ENCODE measurements at places on chromosomes 1 and 21.

- no peak for DNase-seq
Observed at GRCh38 chr1:46157916-46158311, 17.0 kb upstream of the TSPAN1 start.

DNA sequence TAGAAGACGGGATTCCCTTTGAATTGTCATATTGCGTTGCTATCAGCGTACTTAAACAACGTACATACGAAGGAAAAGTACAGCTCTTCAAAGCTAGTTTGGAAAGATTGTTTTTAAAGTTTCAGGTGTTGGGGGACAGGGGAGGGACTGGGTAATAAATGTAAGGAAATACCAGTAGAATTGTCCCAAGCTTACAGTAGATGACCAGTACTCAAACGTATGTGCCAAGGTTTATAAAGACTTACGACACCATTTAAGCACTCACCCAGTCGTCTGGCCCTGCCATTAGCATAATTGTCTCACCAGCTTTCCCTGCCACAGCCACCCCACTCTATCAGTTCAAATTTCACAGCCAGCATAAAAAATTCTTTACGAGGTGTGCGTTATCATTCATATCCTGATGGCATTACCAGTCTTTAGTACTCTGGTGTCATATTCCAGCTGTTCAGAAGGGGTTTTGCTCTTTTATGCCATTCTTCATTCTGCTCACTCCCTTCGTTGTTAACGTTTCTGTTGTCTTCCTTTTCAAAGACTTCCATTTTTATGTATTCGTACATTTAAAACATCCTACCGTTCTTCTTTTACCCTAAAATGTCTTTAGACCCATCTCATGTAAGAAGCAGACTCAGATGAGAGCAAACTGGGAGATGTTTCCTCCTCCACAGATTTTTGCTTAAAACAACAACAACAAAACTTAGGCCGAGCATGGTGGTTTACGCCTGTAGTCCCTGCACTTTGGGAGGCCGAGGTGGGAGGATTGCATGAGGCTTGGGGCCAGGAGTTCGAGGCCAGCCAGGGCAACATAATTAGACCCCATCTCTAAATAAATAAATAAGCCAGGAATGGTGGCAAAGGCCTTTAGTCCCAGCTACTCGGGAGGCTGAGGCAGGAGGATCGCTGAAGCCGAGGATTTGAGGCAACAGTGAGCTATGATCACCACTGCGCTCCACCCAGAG is 1.0 kb upstream of the HP1BP3 start:
- peak; percentile 38 for DNase-seq

DNA sequence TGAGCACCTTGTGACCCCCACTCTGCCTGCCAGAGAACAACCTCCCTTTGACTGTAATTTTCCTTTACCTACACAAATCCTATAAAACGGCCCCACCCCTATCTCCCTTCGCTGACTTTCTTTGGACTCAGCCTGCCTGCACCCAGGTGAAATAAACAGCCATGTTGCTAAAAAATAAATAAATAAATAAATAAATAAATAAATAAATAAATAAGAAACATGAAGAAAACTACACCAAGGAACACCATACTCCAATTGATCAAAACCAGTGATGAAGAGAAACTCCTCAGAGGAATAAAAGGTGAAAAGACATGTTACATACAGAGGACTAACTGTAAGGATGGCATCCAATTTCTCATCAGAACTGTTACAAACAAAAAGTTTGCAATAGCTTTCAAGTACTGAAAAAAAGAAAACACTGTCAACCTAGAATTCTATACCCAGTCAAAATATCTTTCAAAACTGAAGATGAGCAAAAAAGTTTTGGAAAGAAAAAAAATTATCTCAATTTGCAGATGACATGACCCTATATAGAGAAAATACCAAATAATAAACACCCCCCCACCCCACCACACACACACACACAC is 28.4 kb downstream of the NBPF6 start:
- no peak for DNase-seq

DNA sequence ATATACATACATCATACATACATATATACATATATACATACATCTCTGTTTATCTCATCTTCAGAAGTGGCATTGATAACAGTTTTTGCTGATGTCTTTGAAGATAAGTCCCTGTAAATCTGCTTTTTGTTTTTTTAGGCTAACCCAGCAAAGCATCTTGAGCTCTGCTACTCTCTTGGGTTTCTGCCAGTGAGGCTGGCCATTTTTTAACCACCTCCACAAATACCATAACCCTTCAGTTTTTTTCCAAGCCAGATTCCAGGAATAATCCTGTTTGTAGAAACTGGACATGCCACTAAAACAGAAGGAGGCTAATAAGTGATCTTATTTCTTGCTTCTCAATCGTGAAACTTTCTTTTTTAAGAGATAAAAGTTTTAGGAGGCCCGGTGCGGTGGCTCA is 21.6 kb downstream of the SDHC start:
- no peak for DNase-seq

DNA sequence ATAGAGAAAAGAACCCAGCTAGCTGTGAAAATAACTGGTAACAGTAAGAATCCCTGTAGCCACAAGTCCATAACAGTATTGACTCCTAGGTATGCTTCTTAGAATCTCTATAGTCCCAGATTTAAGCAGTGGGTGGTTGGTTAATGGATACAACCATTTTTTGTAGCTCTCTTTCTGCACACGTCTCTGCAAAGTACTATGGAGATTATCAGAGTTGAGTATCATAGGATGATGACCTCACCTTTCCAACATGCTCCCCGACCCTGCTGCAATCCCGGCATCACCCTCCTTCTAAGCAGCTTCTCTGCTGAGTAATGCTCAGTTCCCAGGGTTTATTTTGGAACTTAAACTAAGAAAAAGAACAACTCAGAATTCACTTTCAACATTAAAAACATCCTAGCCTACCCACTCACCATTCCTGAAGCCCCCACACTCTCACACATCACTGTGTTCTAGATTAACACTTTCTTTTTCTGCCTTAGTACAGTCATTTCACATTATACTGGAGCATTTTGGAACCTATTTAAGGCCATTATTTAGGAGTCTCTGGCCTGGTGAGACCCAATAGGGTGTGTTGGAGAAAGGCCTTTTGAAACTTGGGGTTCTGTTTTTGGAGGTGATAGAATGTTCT is 2.7 kb downstream of the MLLT11 start:
- no peak for DNase-seq

- no peak for DNase-seq
Observed at GRCh38 chr1:30146448-30146847, 576.9 kb downstream of the MATN1 start.

DNA sequence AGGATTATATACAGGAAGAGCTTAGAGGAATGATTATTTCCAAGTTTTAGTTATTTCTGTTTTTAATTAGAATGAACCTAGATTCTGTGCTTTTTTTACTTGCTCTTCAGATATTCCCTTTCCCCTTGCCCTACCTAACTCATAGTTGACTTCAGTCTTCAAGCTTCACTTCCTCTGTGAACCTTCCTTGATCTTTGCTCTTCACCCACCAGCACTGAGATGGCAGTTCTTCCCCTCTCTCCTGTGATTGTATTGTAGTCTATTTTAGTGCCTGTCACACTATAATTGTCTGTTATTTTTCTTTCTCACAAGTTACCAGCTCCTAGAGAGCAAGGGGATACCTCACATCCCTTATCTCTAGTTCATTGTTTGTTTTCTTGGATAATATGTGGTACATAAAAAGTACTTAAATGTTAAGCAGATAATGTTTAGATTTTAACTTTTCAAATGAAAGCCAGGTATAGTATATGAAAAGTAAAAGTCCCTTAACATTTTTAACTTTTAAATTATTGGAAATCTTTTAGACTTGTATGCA is 33.2 kb downstream of the KCTD3 start:
- DNase-seq, result no peak

GRCh38 chr1:173362543-173362942 is 114.6 kb upstream of the PRDX6 start:
- no peak for DNase-seq

- no peak for DNase-seq
Observed at GRCh38 chr1:185287451-185287850, 29.6 kb downstream of the IVNS1ABP start.

DNA sequence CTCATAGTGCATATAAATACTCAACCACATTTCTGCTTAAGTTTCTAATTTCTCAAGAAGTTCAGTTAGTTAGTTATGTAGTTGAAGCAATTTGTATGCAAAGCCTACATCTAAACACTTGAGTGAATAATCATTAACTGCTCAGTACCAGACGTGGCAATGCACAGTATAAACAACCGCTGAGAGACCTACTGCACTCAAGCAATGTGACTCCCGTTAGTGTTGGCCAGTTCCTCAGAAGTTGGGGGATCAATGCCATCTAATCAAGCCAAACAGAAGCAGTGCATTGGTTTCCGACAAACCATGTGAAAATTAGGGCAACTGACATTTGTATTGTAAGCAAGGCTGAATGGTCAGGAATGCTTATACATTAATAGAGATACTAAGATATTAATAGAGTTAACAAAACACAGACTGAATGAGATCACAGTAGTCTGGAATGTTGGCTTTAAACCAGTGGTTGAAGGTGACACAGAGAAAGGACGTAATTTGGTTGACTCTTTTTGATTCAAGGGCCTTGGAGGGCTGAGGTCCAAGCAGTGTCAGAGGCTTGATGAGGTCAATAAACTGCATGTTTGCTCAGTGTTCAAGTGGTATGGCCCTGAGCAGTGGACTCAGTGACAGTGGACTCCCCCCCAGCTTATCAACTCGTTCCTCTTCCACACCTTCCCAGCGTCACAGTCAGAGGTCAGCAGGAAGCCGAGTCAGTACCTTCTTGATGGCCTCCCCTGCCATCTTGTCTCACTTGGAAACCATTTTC is 255.5 kb downstream of the CTH start:
- DNase-seq, result no peak

GRCh38 chr1:231216498-231216897 is 24.5 kb upstream of the GNPAT start:
- DNase-seq, result no peak

- no peak for DNase-seq
Observed at GRCh38 chr1:223620297-223620897, 45.1 kb downstream of the CAPN8 start.

GRCh38 chr1:67489643-67490042 is 59.4 kb upstream of the SERBP1 start:
- DNase-seq, result no peak

DNA sequence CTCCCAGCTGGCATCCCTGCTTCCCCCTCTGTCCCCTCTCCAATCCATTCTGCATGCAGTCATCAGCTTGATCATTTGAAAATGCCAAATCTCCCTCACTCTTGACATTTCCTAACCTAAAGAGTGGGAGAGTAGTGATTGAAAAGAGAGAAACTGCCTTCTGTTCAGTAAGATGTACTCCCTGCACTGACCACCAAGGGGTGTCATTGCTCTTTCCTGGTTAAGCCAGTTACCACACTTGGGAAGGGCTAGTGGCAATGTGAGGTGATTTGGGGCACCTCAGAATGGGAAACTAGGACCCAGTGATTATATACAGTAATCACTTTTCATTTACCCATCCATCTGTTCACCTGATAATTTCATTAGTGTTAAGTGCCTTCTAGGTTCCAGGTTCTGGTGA is 6.9 kb upstream of the TMEM269 start:
- no peak for DNase-seq

GRCh38 chr1:66331658-66332547 is 202.1 kb upstream of the SGIP1 start:
- DNase-seq, result no peak

DNA sequence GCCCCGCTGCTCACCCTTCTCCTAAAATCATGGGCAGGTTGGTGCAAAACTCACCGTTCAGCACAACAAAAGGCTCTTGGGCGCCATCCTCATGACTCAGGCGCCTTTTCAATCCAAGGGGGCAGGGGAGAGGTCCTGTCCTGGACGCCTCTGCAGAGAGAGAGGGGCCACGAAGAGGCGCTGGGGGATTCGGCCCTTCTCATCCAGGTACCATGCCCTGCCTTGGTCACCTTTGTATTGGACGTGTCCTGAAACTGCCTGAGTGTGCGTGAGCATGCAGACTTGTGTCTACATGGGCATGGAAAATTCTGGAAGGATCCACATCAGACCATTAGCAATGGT is 53.5 kb downstream of the SLC37A1 start:
- DNase-seq, result no peak

GRCh38 chr1:158145173-158145719 is 35.4 kb upstream of the CD1D start:
- DNase-seq, result no peak

- no peak for DNase-seq
Observed at GRCh38 chr1:158035976-158036583, 42.6 kb downstream of the KIRREL1 start.

DNA sequence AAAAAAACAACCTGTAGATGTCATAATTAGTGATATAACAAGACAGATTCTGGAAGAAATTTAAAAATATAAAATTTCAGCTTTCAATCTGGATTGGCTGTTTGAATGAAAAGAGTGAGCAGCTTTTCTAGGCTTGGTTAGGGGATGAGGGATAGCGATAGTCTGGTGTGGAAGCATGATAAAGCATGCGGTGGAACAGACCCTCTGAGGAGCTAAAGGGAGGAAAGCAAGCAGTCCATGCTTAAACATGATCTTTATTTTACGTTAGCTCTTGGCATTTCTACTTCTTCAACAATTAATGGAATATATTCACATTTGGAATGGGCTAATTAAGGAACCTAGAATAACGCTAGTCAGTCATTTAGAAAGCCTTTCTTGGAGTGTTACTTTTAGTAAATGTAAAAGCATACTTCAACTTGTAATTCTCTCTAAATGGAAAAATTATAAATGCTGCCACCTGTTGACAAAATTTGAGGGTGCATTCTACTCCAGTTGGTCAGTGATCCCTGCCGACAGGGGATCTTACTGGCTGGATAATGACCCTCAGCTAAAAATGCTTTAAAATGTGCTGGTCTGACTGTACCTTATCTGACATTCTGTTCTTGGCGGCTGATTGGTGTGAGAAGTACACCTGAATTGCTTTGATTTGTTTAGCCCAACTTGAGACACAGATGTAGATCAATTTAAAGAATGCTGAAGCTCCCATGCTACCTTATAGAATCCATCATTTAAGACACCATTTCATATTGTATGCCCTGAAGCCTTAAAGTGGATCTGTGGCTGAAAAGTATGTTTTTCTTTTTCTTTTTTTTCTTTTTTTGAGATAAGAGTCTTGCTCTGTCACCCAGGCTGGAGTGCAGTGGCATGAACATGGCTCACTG is 61.2 kb downstream of the AK4 start:
- DNase-seq, result no peak

DNA sequence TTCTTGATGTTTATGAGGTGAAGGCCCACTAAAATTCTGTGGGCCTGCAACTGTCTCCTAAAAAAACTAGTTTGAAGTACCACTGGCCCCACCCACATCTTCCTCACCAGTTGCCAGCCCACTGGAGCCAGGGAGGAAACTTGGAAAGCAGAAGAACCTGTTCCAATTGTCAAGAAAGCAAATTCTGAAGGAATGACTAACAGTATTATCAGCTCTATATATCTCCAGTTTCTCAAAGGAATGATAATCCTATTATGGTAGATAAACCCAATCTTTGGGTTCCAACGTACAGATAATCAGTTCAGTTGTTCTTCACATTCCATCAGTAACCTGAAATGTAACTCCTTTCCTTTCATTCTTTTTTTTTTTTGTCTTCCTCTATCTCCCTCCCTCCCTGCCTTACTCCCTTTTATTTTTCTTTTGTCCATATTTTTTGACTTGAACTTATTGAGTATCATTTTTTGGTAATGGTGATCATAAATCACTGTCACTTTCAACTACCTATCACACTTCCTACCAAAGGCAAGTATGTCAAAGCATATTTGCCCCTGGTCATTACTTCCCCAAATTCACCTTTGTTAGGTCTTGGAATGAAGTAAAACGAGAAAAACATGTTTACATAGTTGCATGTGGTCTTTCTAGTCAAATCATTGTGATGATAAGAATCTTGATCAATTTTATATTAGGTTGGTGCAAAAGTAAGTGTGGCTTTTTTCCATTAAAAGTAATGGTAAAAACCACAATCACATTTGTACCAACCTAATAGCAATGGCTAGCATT is 943.4 kb downstream of the TTLL7 start:
- no peak for DNase-seq

Measured in NCI-H1092 (cell line).